ENCODE measurements at places on chromosomes 11 and 22.

- DNase-seq, result no peak
Measured at GRCh38 chr11:76197332-76197731, 9.0 kb downstream of the WNT11 start.

GRCh38 chr11:118401880-118402590 lies 629 bp downstream of the ATP5MG start:
- DNase-seq, result peak; percentile 32

GRCh38 chr22:40397396-40397795 lies 27.0 kb downstream of the SGSM3 start:
- DNase-seq, result no peak

- DNase-seq, result no peak
Measured at GRCh38 chr11:60868682-60869450, 1.5 kb downstream of the ZP1 start.

GRCh38 chr11:66762088-66762487 lies 33.1 kb upstream of the SPTBN2 start:
- no peak for DNase-seq

DNA sequence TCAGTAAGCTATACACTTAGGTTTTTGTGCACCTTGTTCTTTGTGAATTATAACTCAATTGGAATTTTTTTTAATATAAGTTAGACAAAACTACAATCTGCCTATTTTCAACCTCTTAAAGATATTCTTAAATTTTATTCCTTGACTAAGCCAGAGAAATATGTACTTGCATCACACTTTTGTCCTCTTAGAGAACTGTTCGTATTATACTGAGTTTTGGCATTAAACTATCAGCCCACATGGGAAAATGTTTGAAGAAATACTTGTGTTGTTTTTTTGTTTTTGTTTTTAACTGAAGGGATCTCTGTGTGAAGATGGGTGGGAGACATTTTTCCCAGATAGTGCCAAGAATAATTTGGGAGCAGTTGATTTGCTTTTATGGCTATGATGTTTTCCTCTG lies 25.3 kb downstream of the CEP295 start:
- no peak for DNase-seq

DNA sequence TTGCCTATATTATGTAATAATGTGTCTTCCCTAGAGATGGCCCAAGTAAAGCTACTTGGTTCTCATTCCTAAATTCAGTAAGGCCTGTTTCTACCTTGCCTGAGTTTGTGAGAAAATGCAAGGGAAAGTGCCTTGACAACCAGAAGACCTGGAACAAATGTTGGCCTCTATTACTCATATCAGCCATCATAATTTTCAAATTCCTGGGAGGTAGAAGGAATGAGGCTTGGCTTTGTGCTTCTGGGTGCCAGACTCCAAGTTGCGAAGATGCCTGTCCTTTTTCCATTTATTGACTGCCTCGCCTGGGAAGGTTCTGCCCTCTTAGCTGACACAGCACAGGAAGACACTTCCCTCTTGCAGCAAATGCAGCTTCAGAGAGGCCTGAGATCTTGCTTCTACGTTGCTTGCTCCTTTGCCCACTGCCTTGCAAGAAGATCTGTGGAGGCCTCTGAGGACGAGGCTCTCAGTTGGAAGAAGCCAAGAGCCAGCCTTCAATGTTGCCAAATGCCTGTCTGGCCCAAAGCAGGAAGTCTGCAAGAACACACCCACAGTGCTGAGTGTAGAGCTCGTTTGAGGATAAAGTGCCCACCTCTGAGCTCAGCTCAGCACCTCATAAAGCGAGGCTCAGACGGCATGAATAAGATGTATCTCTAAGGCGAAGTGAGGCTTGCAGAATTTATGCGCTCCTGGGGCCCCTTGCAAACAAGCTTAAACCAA lies 120.1 kb downstream of the GALNT18 start:
- DNase-seq, result no peak

- DNase-seq, result no peak
Measured at GRCh38 chr11:117009905-117010605, 88.2 kb downstream of the SIK3 start.

- DNase-seq, result no peak
Measured at GRCh38 chr22:38524429-38524828, 18.3 kb upstream of the DDX17 start.

DNA sequence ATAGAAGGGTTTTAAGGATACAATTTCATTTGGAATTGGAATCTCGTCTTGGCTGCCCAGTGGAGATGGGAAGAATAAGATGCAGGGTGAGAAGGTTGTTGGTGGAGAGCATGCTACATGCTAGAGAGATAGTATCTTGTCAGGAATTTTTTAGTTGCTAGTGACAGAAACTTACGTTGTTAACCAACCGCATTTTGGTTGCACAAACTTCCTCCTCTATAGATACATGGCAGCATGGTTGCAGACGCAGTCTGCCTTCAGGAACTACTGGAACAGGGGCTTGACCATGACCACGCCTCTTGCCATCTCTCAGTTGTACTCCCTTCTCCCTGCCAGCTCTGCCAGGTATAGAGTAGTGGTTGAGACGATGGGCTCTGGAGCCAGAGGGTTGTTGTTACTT lies 13.5 kb upstream of the CCDC90B start:
- DNase-seq, result no peak

GRCh38 chr11:132142121-132142520 lies 771.7 kb downstream of the NTM start:
- DNase-seq, result no peak

DNA sequence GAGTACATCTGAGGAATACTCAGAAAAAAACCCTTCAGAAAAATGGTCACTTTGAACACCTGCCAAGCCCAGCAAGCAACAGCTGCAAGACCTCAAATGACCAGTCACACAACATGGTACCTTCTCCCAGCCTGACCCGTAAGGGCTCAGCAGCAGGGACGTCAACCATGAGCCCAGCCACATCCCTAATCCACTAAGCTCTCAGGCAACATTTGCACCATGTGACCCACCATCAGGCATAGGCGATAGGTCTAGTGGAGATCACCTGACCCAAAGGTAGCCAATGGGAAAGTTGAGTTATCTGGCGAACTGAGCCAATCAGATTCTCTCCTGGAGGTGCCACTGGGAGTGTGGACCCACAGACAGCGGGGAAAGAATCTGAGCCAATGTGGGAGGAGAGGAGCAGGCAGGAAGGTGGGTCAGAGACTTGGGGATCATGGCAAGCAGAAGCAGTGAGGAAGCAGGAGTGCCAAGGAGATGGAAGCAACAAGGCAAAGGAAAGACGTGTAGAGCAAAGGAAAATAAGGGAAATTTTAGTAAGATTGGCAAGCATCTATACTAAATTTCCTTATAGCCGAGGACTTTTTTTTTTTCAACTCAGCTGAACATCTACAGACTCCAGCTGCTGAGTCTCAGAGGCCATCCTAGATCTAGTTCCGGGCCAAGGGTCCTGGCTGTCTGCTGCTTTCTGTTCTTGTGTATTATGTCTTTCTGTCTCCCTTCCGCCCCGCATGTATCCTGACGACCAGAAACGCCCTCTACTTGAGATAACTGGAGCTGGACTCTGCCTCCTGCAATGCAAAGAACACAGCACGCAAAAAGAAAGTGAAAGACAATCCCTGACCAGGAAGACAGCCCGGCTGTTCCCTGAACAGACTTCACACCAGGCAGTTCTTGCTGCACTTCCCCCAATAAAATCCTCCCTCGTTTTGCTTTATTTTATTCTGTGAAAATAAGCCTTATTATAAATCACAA lies 11.0 kb upstream of the PLAAT2 start:
- DNase-seq, result no peak

GRCh38 chr11:70463478-70464255 lies 65.3 kb downstream of the CTTN start:
- no peak for DNase-seq

GRCh38 chr11:120343429-120343828 lies 7.2 kb downstream of the ARHGEF12 start:
- no peak for DNase-seq

DNA sequence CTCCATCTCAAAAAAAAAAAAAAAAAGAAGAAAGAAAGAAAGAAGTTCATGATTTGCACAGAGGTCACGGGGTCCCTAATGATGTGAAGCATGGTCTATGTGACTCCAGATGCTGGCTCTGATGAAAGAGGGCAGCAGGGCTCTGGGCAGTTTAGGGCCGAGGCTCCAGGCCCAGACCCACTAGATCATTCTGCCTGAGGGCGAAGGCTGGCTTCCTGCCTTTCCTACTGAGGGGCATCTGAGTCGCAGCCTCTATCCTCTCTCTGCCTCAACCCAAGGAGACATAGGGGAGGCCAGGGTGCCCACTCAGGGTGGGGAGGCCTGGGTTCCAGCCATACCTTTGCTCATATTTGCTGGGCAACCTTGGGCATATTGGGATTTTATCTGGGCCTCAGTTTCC lies 4.8 kb downstream of the SLC35E4 start:
- no peak for DNase-seq

GRCh38 chr22:19037282-19038163 lies 84.7 kb downstream of the DGCR2 start:
- DNase-seq, result no peak

GRCh38 chr11:17697175-17697949 lies 22.0 kb upstream of the MYOD1 start:
- no peak for DNase-seq

GRCh38 chr11:120925944-120926343 lies 98.0 kb upstream of the TBCEL start:
- no peak for DNase-seq

DNA sequence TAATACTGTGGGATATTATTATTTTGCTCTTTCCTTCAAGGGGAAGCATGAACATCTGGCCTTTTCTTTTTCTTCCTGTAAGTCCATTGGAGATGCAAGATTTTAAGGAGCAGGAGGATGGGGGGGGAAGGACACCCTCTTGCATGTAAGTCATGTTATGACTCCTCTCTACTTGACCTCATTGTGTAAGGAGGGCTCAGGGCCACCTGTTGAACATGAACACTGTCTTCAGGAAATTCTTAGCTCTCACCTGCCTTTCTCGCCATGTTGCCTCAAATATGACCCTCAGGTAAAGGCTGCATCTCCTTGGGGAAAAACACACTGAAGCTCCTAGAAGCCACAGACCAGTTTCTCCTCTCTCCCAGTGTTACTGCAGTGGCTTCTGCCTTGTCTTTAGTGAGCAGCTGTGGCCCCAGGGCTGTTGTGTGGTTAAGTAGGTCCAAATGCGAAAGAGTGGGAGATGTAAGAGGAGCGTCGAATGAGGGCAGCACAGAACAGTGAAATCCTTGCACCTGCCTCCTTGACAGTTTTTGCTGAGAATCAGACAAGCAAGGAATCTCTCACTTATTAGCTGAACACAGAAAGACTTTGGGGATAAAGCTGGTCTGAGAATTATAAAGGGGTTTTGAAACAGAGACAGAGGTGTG lies 1.3 kb upstream of the RAG1 start:
- DNase-seq, result no peak

GRCh38 chr11:33195462-33196173 lies 34.3 kb upstream of the CSTF3 start:
- DNase-seq, result no peak

- no peak for DNase-seq
Measured at GRCh38 chr22:25120761-25121212, 78.9 kb upstream of the CRYBB3 start.

- DNase-seq, result no peak
Measured at GRCh38 chr11:72352859-72353551, 81.3 kb downstream of the CLPB start.

- DNase-seq, result peak; percentile 62
Measured at GRCh38 chr11:35491231-35491871, 34.1 kb downstream of the PAMR1 start.

GRCh38 chr11:111419641-111420327 lies 40.7 kb upstream of the POU2AF1 start:
- no peak for DNase-seq

- DNase-seq, result no peak
Measured at GRCh38 chr11:5380740-5381342, 2.8 kb upstream of the OR51M1 start.

DNA sequence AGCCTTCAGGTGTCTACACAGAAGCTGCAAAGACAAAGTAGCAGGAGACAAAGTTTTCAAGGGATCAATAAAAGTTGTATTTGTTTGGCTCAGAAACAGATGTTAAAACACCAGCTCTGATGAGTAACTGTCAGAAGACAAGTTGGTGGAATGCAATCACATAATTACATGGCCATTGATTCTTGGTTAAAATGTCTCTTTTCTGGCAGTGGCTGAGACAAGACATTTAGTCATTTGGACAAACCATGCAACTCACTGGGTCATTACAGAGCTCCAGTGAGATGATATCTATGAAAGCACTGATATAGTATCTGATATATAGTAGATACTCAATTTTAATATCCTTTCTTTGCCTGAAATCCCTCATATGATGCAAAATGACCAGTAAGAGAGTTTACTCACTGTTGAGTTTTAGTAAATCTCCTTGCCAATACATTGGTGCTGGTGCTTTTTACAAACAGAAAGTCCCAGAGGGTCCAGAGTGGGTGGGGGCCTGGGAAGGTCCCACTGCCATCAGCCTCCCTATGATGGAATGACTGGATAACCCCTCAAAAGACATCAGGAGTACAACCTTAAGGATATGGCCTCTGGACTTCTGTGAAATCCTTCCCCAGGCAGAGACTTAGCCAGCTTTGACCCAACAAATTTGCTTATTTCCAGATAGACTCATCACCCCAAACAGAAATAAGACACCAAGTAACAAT lies 95.0 kb downstream of the SLC1A2 start:
- no peak for DNase-seq

DNA sequence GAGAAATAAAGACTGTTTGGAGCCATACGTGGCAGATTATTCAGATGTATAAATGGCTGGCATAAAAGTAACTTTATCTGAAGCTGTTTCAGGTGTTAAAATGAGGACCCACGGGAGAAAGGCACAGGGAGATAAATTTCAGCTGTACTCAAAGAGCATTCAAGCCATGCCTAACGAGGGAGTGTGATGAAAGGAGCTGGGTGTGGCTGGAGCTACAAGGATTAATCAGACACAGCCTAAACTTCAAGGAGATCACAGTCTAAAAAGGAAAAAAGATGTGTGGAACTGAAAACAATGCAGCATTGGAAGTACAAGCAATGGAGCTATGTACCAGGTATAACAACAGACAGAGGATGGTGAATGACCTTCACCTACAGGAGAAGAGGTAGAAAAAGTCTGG lies 120.8 kb upstream of the APOA1 start:
- DNase-seq, result no peak

DNA sequence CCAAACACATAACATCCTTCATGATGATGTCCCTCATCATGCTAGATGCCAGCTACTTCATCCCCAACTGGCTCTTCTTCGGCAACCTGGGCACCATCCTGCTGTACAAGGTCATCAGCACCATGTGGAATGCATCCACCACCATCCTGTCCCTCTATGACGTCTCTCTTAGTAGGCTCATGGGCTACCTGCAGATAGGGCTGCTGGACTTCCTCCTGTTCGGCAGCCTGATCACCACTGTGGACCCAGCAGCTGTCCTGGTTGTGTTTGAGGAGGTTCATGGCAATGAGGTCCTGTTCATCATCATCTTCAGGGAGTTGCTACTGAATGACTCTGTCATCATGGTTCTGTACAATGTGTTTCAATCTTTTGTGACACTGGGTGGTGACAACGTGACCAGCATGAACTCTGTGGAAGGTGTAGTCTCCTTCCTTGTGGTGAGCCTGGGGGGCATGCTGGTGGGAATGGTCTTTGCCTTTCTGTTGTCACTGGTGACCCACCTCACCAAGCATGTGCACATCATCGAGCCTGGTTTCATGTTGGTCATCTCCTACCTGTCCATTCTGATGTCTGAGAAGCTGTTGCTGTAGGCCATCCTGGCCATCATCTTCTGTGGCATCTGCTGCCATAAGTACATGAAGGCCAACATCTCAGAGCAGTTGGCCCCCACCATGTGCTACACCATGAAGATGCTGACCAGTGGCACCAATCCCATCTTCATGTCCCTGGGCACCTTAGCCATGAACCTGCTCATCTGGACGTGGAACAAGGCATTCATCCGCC lies 120.7 kb upstream of the SERPIND1 start:
- no peak for DNase-seq

Data from retinal pigment epithelial cell (primary cell).